Cardiac muscle cell (in vitro differentiated cells and primary cell): ENCODE measurements at places on chromosomes 1 and 21. TPM values are rescaled to one million over a fixed set of nuclear protein-coding genes. Genes with fewer than 3 reads are reported as not detected.

The AMPD1 gene
- polyA plus RNA-seq, result not detected in 2 replicates

The TPRG1L gene
- 18.8 and 32.3 TPM in 2 replicates for polyA plus RNA-seq

The USP25 gene
- 23.5 and 31.5 TPM in 2 replicates for polyA plus RNA-seq

The ITGB3BP gene
- 21.0 and 22.0 TPM in 2 replicates for polyA plus RNA-seq

DNA sequence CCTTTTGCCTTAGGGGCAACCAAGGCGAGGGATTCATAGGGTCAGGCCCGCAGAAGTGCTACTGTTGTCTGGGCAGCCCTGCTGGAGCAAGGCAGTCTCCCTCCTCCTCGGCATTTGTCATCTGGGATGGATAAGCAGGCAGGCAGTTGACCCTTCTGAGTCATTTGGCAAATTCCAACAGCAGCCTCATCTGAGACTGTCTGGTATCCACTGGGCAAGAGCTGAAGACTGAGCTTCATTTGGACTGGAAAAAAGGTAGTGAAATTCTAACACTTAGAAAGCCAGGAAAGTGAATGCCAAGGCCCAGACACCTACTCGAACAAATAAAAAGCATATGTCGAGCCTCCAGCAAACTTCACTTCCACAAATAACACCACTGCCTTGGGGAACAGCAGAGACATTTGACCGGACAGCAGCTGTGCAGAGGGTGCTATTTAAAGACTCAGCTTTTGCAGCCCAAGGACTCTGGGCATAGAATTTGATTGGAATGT lies 4.0 kb upstream of the ZBTB40 start:
- H3K27me3 ChIP-seq, result no peaks in the 10 kb centered on the region
- H3K4me1 ChIP-seq, result peaks cover 39% of the 10 kb centered on the region
- peak; percentile 42 for DNase-seq
- H3K36me3 ChIP-seq, result no peaks in the 10 kb centered on the region
- H3K4me3 ChIP-seq, result no peak overlapping the region

DNA sequence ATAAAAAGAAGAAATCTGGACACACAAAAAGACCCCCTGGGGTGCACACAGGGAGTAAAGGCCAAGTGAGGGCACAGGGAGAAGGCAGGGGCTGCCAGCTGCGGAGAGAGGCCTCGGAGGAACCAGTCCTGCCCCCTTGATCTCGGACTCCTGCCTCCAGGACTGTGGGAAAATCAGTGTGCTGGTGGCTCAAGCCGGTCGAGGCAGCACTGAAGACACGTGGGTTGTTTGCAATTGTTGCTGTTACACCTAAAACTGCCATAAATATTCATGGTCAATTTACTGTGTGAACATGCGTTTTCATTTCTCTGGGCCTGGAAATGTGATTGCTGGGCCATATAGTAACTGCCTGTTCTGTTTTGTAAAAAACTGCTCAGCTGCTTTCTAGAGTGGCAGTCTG lies 18.5 kb downstream of the IBA57 start:
- H3K27ac ChIP-seq, result no peak overlapping the region
- no peak overlapping the region for H3K4me3 ChIP-seq
- DNase-seq, result no peak

- H3K4me3 ChIP-seq, result no peak overlapping the region
- DNase-seq, result peak; percentile 33
- H3K36me3 ChIP-seq, result no peaks in the 10 kb centered on the region
- H3K27ac ChIP-seq, result no peak overlapping the region
- H3K27me3 ChIP-seq, result no peaks in the 10 kb centered on the region
Observed at GRCh38 chr1:68917456-68917855, 420.6 kb upstream of the DEPDC1 start.

- H3K27ac ChIP-seq, result peak overlapping the region; percentile 28
- DNase-seq, result peak; percentile 66
- H3K27me3 ChIP-seq, result no peaks in the 10 kb centered on the region
- no peaks in the 10 kb centered on the region for H3K36me3 ChIP-seq
- peak overlapping the region; percentile 67 for H3K4me3 ChIP-seq
- peaks cover 21% of the 10 kb centered on the region for H3K4me1 ChIP-seq
Observed at GRCh38 chr1:15153842-15154479, 414 bp downstream of the TMEM51 start.

DNA sequence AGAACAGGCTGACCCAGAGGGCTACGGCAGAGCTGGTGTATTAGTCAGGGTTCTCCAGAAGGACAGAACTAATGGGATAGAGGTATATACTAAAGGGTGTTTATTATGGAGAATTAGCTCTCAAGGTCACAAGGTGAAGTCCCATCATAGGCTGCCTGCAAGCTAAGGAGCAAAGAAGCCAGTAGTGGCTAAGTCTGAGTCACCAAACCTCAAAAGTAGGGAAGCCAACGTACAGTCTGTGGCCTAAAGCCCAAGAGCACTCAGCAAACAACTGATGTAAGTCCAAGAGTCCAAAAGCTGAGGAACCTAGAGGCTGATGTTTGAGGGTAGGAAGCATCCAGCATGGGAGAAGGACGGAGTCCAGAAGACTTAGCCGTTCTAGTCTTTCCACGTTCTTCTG lies 179.2 kb downstream of the BACH1 start:
- no peaks in the 10 kb centered on the region for H3K27me3 ChIP-seq
- no peak overlapping the region for H3K27ac ChIP-seq
- DNase-seq, result no peak
- no peaks in the 10 kb centered on the region for H3K36me3 ChIP-seq
- H3K4me1 ChIP-seq, result no peaks in the 10 kb centered on the region

DNA sequence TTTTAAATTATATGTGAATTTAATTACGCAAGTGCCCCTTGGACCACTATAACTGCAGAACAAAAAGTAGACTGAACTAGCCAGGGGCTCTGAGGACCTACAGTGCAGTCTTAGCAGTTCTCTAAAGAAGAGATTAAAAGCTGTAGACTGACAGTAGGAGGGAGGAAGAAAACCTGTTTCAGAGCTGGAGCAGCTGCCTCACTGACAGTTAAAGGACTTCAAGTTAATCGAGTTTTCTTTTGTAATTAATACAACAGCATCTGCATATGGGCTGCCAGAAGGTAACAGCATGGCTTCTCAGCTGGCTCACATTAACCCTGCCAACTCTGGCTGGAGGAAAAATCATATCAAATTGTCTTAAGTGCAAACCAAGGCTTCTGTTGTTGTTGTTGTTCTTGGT lies 19.9 kb downstream of the DSTYK start:
- H3K27me3 ChIP-seq, result no peaks in the 10 kb centered on the region
- peaks cover 11% of the 10 kb centered on the region for H3K4me1 ChIP-seq
- no peak overlapping the region for H3K4me3 ChIP-seq

- H3K36me3 ChIP-seq, result no peaks in the 10 kb centered on the region
- no peaks in the 10 kb centered on the region for H3K4me1 ChIP-seq
- no peak overlapping the region for H3K27ac ChIP-seq
- no peak overlapping the region for H3K4me3 ChIP-seq
- DNase-seq, result no peak
Observed at GRCh38 chr1:185556561-185556960, 177.6 kb upstream of the HMCN1 start.

DNA sequence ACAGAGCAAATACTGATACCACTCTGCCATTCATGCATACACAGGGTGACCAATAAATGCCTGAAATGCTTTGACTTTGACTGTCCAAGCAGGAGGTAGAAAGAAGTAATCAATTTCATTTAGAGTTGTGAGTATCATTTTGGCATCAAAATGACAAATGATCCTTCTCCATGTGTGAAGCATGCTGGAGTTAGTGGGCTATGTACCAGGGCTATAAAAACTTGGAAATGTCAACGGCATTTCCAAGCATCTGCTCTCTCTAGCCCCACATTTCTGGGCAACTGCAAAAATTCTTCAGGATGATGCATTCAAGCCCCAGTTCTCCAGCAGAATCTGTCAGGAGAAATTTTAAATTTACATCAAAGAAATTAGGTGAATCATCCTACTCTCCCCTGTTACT lies 208.4 kb upstream of the PTBP2 start:
- no peaks in the 10 kb centered on the region for H3K27me3 ChIP-seq
- no peaks in the 10 kb centered on the region for H3K4me1 ChIP-seq
- no peak overlapping the region for H3K4me3 ChIP-seq
- H3K27ac ChIP-seq, result no peak overlapping the region
- no peak for DNase-seq

DNA sequence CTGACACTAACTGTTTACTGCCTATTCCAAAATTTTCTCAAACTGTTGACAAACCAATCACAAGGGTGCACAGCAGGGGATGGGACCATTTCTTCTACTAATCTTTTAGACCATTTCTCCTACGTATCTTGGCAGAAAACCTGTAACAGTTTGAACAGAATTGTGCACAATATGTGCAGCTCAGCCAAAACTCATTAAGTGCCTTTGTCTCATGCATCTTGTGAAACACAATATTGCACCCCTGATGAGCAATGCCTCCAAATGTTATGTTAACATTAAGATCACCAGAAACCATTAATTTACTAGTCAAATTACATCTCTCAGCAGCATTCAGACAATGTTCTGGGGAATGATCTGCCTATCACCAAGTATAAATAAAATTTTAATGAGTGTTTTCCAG lies 247.5 kb downstream of the NRIP1 start:
- no peaks in the 10 kb centered on the region for H3K27me3 ChIP-seq
- no peak overlapping the region for H3K4me3 ChIP-seq
- H3K27ac ChIP-seq, result no peak overlapping the region
- H3K36me3 ChIP-seq, result no peaks in the 10 kb centered on the region
- no peaks in the 10 kb centered on the region for H3K4me1 ChIP-seq

GRCh38 chr21:39690454-39690853 lies 54.5 kb upstream of the IGSF5 start:
- H3K4me1 ChIP-seq, result no peaks in the 10 kb centered on the region
- H3K27ac ChIP-seq, result no peak overlapping the region
- no peak overlapping the region for H3K4me3 ChIP-seq
- H3K36me3 ChIP-seq, result no peaks in the 10 kb centered on the region

DNA sequence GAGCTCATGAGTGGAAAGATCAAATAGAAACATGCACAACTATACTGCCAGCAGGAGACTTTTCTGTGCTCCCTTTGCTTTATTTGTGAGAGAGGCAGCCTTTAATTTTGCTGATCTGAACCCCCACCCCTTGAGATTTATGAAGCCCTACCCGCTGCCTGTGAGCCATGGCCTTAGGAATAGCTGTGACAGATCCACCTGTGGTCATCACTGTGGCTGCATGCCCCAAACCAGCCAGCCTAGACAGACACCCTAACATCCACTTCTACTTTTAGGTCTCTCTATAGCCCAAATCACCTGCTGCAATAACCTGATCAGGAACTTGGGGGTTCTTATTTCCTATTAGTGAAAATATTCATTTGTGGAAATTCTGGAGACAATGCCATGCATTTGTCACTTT lies 196.2 kb downstream of the C1orf94 start:
- no peak overlapping the region for H3K27ac ChIP-seq
- peaks cover 4% of the 10 kb centered on the region for H3K4me1 ChIP-seq
- no peaks in the 10 kb centered on the region for H3K36me3 ChIP-seq
- peaks cover 29% of the 10 kb centered on the region for H3K27me3 ChIP-seq
